Activated CD8-positive, alpha-beta T cell treated with anti-CD3 and anti-CD28 coated beads for 36 hours (primary cell): ENCODE measurements at places on chromosomes 12 and 14.
A peak's percentile ranks its signal among the peaks of the same experiment; 100 is the strongest.

GRCh38 chr14:69539631-69540410 is 34.9 kb downstream of the CCDC177 start:
- H3K4me1 ChIP-seq, result peaks cover 9% of the 10 kb centered on the region
- H3K27ac ChIP-seq, result no peak overlapping the region
- no peak for DNase-seq
- peaks cover 26% of the 10 kb centered on the region for H3K27me3 ChIP-seq
- no peaks in the 10 kb centered on the region for H3K36me3 ChIP-seq

DNA sequence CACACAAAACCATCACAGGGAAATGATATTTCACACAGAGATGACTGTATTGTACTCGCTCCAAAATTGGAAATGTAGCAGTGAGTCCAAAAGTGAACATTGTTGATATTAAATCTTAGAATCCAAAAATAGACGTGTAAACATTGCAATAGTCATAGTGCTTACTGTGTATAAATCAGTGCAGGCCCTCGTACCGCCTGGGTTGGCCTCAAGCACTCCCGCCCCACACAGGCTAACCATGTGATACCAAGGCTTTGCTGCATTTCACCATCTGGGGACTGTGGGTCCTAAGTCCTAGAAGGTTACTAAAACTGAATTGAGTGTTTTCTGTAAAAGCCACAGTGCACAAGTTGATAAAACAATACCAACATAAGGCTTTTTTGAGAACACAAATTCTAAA is 107.3 kb downstream of the PPP2R5E start:
- peaks cover 60% of the 10 kb centered on the region for H3K4me1 ChIP-seq
- H3K27me3 ChIP-seq, result no peaks in the 10 kb centered on the region
- H3K27ac ChIP-seq, result no peak overlapping the region
- no peak for DNase-seq
- no peak overlapping the region for H3K4me3 ChIP-seq
- no peaks in the 10 kb centered on the region for H3K36me3 ChIP-seq

DNA sequence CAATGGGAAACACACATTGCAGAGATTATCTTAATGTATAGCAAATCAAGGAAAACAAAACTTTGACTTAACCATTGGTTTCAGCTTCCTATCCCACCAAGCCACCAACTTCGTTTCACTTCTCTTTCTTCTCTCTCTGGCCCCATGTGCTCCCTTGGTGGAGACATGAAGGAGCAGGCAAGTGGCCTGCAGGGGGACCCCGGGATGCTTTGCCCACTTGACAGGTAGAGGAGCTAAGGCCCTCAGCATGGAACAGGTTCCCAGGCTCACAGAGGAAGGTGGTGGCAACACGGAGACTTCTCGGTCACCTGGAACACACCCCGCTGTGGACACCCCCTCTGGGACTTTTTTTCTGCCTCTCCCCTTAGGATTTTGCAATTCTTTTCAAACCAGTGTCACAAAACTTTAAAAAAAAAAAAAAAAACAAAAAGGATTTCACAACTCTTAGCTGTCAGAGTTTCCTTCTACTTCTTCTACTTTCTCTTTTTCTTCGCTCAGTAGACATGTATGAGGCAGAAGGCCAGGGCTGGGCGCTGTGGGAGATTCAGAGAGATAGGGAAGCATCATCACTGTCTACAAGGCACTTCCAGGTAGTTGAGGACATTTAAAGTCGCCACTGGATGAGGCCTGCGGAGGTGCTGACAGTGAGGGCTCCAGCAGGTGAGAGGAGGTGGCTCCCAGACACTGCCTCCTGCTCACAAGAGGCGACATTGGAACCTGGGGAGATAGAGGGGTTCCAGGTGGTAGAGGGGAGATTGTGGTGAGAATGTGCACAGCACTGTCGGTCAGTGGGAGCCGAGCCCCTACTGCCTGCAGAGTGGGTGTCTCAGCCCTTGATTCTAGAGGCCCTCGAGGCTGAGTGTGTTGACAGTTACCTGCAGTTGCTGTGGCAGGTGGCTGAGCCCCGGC is 119.6 kb downstream of the GCH1 start:
- H3K36me3 ChIP-seq, result peaks cover 4% of the 10 kb centered on the region
- peak; percentile 47 for DNase-seq
- H3K27ac ChIP-seq, result no peak overlapping the region
- H3K27me3 ChIP-seq, result no peaks in the 10 kb centered on the region
- peaks cover 9% of the 10 kb centered on the region for H3K4me1 ChIP-seq

- H3K4me1 ChIP-seq, result peaks cover 20% of the 10 kb centered on the region
- no peak overlapping the region for H3K4me3 ChIP-seq
- no peaks in the 10 kb centered on the region for H3K27me3 ChIP-seq
- H3K27ac ChIP-seq, result no peak overlapping the region
These were observed 118.6 kb downstream of the TRMT5 start for GRCh38 chr14:60862283-60862682.

DNA sequence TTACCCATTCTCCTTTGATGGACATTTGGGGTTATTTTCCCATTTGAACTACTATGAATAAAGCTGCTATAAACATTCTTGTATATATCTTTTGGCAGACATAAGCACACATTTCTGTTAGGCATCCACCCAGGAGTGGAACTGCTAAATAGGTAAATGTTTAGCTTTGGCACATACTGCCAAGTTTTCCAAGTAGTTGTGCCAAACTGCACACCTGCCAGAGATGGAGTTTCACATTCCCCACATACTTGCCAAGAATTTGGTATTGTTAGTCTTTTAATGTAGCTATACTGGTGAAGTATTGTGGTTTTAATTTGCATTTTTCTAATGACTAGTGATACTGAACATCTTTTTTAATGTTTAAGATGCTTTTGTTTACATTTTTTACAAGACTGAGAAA is 201.0 kb downstream of the GXYLT1 start:
- H3K27me3 ChIP-seq, result peaks cover 15% of the 10 kb centered on the region
- no peaks in the 10 kb centered on the region for H3K36me3 ChIP-seq
- H3K27ac ChIP-seq, result no peak overlapping the region
- no peak for DNase-seq

DNA sequence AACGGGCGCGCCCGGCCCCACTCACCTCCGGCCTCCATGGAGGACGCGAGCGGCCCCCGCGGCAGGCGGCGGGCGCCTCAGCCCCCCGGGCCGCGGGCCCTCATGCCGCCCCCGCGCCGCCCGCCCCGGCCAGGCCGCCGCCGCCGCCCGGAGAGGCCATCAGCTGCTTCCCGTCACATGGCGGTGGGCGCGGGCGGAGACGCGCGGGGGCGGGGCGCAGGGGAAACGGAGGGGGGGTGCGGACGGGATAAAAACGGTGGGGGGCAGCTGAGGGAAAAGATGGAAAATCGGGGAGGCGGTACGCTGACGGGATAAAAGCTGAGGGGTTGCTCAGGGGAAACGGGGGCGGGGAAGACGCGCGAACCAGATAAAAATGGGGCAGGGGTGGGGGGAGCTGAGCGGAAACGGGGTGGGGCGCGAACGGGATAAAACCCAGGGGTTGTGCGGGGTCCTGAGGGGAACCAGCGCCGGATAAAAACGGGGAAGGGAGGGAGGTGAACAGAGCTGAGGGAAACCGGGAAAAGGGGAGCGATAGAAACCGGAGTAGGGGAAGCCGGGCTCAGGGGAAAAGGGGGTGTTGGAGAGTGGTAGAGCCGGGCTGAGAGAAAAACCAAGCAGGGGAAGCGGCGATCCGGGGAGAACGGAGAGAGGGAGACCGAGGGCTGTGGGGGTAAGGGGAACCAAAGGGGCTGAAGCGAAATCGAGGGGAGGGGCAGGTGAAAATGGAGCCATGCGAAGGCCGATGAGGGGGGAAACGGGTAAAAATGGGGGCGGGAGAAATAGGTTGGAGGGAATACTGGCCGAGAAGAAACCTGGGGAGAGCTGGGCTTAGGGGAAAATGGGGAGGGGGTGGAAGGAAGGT is at the start of gene WSB2:
TSS of gene WSB2 (minus strand) at position 169 of the 862 bp plus-strand sequence. CDS start at position 38, 131 bp downstream.
- H3K27me3 ChIP-seq, result no peaks in the 10 kb centered on the region
- H3K4me1 ChIP-seq, result peaks cover 49% of the 10 kb centered on the region
- H3K36me3 ChIP-seq, result no peaks in the 10 kb centered on the region
- peak; percentile 63 for DNase-seq

DNA sequence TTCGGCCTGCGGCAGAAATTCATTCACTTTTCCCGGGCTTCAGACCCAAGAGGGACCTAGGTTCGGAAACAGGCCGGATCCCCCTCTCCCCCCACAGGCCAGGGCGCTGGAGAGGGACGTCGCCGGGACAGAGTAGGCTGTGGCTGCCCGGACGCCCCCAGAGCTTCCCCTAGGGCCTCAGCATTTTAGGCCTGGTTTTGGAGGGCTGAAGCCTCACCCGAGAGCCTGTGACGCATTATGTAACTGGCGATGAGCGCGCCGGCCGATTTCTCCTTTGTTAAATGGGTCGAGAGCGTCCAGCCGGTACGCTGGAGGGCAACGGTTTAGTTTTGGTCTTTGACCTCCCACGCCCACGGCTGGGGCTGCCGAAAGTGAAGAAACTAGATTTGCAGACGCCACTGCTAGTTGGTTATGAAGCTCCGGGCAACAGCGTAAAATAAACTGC is 657 bp downstream of the PEBP1 start:
- H3K4me1 ChIP-seq, result peaks cover 31% of the 10 kb centered on the region
- H3K36me3 ChIP-seq, result peaks cover 36% of the 10 kb centered on the region
- no peaks in the 10 kb centered on the region for H3K27me3 ChIP-seq
- H3K27ac ChIP-seq, result peak overlapping the region; percentile 83

DNA sequence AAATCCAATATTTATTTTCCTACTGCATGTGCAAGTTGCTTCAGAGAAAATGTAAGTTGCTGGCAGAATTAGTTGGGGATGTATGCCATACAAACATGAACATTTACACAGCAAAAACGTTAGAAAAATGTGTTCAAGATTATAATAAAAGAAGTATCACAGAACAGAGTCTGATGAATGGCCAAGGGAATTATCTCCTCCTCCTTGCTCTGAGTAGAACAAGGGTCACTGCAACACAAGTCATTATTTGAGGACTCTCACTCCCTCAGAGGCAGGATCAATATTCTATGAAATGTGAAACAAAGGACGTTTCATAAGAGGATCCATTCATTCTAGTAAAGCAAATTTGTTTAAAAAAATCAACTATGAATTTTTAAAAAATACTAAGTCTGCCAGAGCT is 177.8 kb downstream of the PRKD1 start:
- no peak overlapping the region for H3K27ac ChIP-seq
- no peak overlapping the region for H3K4me3 ChIP-seq
- no peaks in the 10 kb centered on the region for H3K4me1 ChIP-seq
- H3K27me3 ChIP-seq, result no peaks in the 10 kb centered on the region

DNA sequence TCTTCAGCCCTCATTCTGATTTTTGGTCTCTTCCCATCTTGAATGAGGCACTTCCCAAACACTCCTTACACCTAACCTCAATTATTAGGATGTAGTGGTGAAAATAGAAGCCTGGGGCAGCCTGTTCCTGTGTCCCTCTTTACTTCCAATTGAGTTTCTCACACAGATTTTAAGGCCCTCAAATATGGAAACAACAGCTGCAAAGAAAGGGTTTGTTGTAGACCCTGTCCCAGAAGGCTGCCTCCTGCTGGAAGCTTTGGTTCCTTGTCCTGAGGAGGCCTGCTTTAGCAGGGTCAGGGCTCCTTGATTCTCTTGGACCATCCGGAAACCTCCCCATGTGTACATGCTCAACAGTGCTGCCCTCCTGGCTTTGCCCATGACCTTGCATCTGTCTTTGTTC is 101.3 kb downstream of the TGFB3 start:
- no peak for DNase-seq
- no peak overlapping the region for H3K27ac ChIP-seq
- no peaks in the 10 kb centered on the region for H3K27me3 ChIP-seq
- peaks cover 9% of the 10 kb centered on the region for H3K4me1 ChIP-seq
- no peak overlapping the region for H3K4me3 ChIP-seq

GRCh38 chr14:69573205-69573830 is 1.4 kb downstream of the CCDC177 start:
- no peak overlapping the region for H3K27ac ChIP-seq
- peaks cover 5% of the 10 kb centered on the region for H3K4me1 ChIP-seq
- no peak for DNase-seq
- no peaks in the 10 kb centered on the region for H3K36me3 ChIP-seq
- H3K27me3 ChIP-seq, result peaks cover 53% of the 10 kb centered on the region

DNA sequence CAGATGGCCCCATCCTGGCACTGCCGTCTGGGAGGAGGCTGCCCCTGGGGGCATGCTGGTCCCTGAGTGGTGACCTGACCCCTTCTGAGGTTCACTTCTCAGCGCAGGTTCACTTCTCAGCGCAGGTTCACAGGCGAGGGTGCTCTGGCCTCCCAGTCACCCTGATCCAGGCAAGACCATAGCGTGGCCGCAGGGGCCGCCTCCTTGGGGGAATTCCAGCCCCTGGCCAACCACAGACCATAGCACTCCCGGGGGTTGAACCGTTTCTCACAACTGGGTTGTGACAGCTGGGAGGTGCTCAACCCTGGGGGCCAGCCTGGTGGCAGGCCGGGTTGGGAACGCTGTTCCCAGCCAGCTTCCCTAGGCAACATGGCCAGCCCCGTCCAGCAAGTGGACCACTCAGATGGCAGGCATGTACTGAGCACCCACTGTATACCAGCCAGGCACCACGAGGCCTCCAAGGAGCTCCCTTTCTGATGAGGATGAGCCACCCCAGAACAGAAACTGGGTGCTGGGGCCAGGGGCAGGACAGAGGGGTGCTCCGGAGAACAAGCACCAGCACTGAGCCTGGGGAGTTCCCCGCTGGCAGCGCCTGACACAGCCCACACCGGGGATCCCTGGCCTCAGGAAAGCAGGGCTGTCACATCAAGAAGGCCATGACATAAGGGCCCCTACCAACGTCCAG is 28.3 kb upstream of the ZFP36L1 start:
- peaks cover 52% of the 10 kb centered on the region for H3K4me1 ChIP-seq
- no peak for DNase-seq
- no peak overlapping the region for H3K4me3 ChIP-seq
- H3K27ac ChIP-seq, result peak overlapping the region; percentile 75

GRCh38 chr14:70808416-70809224 is 693 bp downstream of the MAP3K9 start:
- no peaks in the 10 kb centered on the region for H3K27me3 ChIP-seq
- peak overlapping the region; percentile 89 for H3K27ac ChIP-seq
- peaks cover 11% of the 10 kb centered on the region for H3K4me1 ChIP-seq
- H3K4me3 ChIP-seq, result no peak overlapping the region

DNA sequence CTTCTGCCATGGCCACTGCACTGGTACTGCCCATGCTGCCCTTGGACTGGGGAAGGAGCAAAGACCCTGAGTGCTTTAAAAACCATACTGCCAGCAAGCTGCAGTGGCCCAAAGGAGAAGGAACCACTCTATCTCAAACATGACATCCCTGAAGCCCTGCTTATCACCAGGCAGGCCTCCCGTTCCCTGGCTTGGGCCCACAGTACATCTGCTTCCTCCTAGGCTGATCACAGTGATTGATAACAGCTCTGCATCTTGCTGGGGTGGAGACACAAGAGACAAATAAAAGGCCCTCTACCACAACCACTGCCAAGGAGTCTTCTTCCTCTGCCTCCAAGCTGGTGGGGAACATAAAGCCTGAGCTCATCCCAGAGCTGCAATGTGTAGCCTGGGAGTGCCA is 567.5 kb downstream of the TRHDE start:
- DNase-seq, result no peak
- no peak overlapping the region for H3K27ac ChIP-seq
- no peaks in the 10 kb centered on the region for H3K4me1 ChIP-seq
- no peaks in the 10 kb centered on the region for H3K36me3 ChIP-seq
- H3K4me3 ChIP-seq, result no peak overlapping the region
- H3K27me3 ChIP-seq, result no peaks in the 10 kb centered on the region

GRCh38 chr14:22220427-22220826 is 368.6 kb downstream of the DAD1 start:
- H3K36me3 ChIP-seq, result no peaks in the 10 kb centered on the region
- H3K27ac ChIP-seq, result no peak overlapping the region
- H3K4me1 ChIP-seq, result peaks cover 12% of the 10 kb centered on the region
- no peaks in the 10 kb centered on the region for H3K27me3 ChIP-seq
